ENCODE measurements at places on chromosomes 5 and 9.

DNA sequence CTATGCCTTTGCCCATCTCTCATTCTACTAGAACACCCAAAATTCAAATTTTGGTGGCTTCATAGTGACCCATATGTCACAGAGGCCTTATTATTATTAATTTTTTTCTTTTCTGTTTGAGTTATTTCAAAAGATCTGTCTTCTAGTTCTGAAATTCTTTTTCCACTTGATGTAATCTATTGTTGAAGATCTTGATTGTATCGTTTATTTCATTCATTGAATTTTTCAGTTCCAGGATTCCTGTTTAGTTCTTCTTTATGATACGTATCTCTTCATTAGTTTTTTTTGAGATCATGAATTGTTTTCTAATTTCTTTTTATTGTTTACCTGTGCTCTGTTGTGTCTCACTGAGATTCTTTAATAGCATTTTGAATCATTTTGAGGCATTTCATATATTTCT, 24.6 kb upstream of the APBA1 start:
- DNase-seq: no peak

DNA sequence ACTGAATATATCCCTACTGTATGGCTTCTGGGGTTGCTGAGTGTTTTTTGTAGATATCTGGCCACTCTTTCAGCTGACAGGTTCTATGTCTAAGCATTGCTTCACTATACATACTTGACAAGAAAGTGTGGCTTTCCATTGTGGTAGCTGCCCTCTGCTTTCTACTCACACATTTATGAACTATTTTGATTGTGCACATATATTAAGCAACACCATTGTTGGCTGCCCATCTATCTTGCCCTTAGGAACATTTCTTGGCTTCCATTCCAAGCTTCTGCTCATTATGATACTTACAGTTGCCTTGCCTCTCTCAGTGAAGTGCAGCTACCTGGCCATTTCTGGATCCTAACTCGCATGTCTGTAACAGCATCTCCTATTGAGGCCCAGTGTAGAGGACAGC, 153.6 kb upstream of the MOCS2 start:
- no peak for DNase-seq

GRCh38 chr5:10279328-10279727, 28.4 kb downstream of the CMBL start:
- no peak for DNase-seq

- DNase-seq: no peak
Measured at GRCh38 chr9:2173170-2173569, 158.0 kb downstream of the SMARCA2 start.

DNA sequence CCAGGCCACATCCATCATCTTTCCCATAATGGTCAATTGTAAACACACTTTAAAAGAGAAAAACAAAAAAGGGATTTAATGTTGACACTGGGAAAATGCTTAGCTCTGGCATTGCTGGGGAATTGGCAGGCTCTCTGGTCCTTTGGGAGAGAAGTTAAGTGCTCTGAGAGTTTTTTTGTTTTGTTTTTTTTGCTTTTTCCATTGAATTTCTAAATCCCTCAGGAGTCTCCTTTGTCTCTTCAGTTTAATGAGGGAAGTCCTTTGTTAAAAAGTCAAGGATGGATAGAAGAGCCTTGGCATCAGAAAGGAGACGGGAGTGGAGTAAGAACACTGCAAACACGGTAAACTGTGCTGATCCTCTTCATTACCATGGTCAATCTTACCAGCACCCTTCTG, 7.1 kb upstream of the HAND1 start:
- DNase-seq: no peak

- peak; percentile 66 for DNase-seq
Measured at GRCh38 chr5:137304226-137304874, 194.8 kb downstream of the SPOCK1 start.

DNA sequence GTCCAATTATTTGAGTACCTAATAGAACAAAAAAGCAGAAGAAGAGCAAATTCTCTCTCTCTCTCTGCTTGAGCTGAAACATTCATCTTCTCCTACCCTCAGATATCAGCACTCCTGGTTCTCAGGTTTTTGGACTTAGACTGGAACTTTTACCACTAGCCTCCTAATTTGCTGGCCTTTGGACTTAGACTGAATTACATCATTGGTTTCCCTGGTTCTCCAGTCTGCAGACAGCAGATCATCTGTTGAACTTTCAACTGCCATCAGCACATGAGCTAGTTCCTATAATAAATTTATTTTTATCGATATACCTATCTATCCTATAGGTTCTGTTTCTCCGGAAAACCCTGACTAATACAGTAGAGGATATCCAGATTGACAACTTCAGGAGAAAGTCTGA, 208.9 kb upstream of the GAS1 start:
- no peak for DNase-seq

- peak; percentile 0 for DNase-seq
Measured at GRCh38 chr5:146130440-146131045, 25.2 kb upstream of the PLAC8L1 start.

Measured in NCI-H1694 (cell line).